Activated CD4-positive, CD25-positive, alpha-beta regulatory T cell (primary cell): ENCODE measurements at places on chromosomes 5 and 9.

GRCh38 chr5:176133289-176133870 lies 104.8 kb upstream of the SIMC1 start:
- no peak for DNase-seq

- DNase-seq, result no peak
These were observed 130.5 kb upstream of the ITGA1 start for GRCh38 chr5:52657247-52657645.

DNA sequence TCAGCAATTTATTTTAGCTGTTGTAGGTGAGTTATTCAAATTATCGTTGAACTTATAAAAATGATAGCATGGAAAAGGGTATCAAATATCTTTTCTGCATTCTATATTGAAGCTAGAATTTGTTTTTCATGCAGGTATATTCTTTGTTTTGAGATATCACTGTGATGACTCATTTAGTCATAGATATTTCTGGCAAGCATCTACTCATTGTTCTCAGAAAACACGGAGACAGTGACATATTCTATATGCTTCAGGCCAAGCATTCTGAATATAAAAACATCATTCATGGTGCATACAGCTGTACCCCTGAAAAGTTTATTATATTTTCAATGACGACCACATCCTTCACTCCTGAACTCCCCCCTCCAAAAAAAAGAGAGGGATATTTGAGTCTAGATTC lies 150.3 kb upstream of the GRIA1 start:
- DNase-seq, result no peak

GRCh38 chr5:36651761-36652685 lies 45.6 kb downstream of the SLC1A3 start:
- DNase-seq, result no peak

DNA sequence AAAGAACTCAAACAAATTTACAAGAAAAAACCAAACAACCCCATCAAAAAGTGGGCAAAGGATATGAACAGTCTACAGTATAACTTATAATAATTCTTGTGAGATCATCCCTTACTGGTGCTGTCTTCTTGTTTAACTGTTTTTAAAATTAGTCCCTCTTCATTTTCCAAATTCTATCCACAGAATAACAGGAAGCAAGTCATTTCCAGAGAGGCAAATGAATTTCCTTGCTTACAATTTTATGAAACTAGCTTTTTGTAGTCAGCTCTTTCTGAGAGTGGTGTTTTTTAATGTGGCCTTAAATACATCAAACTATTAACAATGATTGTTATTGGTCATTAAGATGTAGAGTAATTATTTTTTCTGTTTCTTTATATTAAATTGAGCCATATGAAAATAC lies 40.6 kb downstream of the FAM174A start:
- no peak for DNase-seq

DNA sequence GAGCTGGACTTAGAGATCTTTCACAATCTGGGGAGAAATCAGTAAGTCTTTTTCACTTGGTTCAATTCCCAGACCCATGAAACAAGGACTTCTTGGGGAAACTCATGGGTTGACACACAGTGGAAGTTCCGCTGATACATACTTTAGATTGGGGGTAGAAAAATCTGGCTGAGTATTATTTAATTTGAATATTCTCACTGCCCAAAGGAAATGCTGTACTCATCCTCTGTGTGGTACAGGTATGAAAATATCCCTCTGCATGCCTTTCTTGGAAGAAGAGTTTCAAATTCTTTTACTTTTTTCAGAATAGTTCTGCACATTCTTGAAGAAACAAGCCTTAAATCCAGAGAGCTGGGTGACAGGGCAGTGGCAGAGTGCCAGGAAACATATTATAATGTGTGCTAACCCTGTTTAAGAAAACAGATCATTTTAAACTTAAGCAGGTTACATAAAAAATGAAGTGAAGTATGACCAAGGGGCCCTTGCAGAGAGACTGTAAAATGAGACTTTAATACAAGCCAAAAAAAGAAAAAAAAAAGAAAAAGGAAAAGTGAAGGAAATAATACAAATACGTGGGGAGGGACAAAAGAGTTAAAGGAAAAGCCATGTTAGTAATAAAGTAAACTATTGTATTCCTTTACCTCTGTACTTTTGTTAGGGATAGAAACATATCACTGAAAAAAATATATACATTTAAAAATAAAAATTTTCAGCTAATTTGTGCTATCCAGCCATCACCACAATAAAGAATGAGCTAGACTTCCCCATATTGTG lies 173.4 kb upstream of the NR3C1 start:
- DNase-seq, result no peak

DNA sequence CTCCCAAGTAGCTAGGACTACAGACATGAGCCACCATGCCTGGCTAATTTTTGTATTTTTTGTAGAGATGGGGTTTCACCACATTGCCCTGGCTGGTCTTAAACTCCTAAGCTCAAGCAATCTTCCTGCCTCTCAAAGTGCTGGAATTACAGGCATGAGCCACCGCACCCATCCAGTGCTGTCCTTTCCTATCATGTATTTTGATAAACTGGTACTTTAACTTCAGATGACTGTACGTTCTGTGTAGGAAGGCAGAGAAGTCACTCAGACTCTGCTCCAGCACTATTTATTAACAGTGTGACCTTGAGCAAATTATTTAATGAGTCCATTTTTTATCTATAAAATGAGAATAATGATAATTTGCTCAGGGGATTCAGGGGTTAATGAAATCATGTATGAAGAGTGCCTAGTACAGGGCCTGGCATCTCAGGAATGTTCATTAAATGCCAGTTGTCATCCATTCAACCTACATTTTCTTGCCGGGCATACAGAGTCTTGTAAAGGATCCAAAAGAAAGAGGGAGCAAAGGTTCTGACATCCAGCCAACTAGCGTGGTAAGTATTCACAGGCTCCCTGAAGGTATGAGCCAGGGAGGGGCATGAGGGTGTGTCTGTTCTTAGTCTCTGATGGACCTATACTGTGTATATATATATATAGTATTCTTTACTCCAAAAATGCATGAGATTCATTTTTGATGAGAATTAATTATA lies 201.9 kb downstream of the PBX3 start:
- no peak for DNase-seq

DNA sequence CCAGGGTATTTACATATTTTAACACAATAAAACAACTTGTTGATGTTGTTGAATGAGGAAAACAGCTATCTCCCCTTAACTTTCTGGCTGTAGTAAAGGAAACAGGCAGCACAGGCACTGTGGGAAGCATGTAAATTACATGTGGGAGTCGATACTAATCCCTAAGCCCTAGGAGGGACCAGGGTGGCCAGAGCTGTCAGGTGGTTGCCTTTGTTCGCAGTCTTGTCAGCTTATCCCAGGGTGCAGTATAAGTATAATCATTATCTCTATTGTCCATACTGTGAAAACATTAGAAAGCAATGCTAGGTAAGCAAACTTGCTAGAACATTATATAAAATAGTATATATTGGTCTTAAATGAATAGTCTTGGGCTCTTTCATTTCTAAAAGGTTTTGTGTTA lies 125.6 kb upstream of the RPS23 start:
- DNase-seq, result no peak

DNA sequence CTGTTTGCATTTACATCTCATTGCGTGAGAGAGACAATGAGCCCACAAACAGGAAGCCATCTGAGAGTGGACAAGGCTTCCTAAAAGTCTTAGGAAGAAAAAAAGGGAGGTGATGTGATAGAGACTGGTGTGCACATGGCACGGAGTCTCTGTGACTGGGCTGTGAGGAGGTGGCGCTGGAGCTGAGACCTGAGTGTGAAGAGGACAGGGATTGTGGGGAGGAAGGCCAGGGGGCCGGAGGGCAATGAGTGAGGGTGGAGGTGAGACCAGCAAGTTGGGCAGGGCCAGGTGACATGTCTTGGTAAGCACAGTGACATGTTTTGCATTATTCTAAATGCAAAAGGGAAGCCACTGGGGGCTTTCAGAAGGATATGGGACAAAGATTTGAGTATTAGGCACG lies 45.0 kb downstream of the TSPAN17 start:
- DNase-seq, result no peak

DNA sequence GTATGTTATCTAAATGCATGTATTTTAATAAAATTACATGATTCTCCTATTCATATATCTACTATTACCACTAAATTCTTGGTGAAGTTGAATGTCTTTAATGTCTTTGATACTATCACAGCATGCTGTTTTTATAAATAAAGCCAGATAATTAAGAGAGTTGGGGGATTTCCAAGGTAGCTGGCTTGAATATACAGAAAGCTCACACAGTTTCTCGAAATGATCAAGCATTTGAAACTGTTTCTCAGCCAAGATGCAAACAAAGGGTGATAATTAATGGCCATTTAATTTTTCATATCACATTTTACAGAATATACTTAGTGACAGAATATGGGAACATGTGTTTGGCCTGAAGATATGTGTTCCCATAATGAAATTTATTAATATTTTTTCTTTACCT lies 145.6 kb upstream of the CDH12 start:
- DNase-seq, result no peak

DNA sequence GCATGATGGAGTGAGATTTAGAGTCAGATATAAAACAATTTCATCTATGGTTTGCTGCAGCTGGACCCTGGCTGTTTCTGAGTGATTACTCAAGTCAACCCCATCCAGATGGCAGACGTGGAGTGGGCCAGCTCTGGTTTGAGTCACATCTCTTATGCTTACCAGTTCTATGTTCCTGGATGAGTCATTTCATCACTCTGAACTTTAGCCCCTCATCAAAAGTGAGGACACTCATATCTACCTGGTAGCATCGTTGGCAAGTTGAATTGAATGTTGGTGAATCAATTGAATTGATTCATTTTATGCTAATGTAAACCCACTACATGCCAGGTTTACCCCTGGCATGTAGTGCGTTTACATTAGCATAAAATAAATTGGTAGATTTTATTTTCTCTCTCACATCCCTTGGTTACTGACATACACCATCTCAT lies 176.4 kb downstream of the FGF18 start:
- no peak for DNase-seq

GRCh38 chr5:150444770-150445169 lies 4.8 kb downstream of the RPS14 start:
- DNase-seq, result no peak
